Endodermal cell (in vitro differentiated cells): ENCODE measurements at places on chromosomes 7 and 10. TPM values are rescaled to one million over a fixed set of nuclear protein-coding genes. Genes with fewer than 3 reads are reported as not detected.
A peak's percentile ranks its signal among the peaks of the same experiment; 100 is the strongest.

The IDI2 gene
- total RNA-seq: not detected in 3 replicates

DNA sequence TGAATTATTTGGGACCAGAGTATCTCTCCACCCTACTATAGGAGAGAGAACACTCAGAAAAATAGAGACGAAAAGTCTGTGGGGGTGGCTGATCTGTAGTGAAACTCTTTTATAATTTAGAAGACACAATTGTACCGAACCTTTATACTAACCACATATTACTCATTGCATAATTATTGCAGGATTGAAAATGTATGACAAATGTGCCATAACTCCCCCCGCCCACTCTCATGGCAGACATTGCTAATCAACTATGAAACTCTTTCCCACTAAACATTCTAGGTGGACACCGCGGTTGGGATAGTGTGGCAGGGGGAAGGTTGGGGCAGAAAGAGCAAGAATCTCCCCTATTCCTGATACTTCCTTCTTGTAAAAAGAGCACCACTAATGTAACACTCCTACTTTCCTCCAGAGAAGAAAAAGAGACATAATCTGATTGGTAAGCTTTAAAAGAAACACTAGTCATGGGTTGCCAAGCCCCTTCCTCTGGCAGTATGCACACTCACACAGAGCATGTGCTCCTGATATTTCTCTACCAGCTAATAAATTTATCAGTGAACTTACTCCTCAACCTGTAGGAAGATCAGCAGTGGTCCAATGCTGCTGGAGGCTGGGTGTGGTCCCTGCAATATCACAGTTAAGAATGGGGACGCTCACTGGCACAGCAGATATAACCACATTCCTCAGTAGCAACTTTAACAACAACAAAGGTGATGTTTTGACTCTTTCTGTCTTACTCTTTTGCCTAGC, 18.7 kb upstream of the ARID5B start:
- DNase-seq: no peak

GRCh38 chr10:98331885-98332284, 63.9 kb upstream of the LOXL4 start:
- peak; percentile 88 for DNase-seq

DNA sequence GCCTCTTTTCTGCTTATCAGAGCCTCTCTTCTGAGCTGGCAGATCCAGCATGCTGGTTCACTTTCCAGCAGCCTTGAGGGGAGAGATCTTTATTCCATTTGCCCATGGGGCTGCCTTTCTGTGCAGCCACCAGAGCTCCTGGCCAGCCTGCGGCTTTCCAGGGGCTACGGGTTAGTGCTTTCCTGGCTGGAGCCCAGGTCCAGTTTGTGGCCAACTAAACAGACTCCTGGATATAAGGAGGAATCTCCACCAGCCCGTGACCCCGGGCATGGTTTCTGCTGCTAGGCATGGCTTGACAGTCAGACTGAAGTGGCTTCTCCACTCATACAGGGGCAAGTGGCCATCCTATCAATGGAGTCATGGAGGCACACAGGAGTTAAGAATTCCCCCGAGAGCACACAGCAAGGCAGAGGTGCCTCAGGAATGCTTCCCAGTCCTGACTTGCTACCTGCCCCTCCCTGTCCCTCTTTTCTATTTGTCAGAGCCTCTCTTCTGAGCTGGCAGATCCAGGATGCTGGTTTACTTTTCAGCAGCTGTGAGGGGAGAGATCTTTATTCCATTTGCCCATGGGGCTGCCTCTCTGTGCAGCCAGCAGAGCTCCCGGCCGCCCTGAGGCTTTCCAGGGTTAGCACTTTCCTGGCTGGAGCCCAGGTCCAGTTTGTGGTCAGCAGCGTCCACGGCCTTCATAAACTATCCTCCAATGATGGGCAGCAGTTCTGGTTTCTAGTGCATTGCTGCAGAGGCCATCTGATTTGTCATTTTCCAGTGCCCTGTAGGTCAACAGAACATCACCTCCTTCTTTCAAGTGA, 35.9 kb downstream of the TSPAN15 start:
- DNase-seq: no peak

- peak; percentile 72 for DNase-seq
These were observed 117.4 kb upstream of the GPR26 start for GRCh38 chr10:123548770-123549169.

- peak; percentile 93 for DNase-seq
These were observed 758 bp upstream of the OPTN start for GRCh38 chr10:13099144-13099665.

The LRRC61 gene
- 26.6 and 27.0 TPM in 2 replicates for total RNA-seq

DNA sequence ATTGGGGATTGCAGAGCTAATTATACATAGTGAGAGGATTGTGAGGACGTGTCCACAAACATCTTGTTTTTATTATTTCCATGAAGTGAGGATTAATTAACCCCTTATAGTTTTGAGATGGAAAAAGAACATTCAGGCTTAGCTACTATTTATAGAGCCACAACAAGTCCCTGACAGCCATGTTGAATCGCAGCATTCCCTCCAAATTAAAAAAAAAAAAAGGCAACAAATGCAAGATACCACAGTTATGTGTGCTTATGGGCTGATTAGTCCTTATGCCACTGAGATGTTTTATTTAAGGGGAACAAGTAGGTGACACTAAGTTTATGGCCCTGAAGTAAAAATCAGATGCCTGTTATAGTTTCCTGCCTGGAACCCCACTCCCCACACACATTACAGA, 350.3 kb downstream of the GPAM start:
- no peak for DNase-seq

The GNG11 gene
- 1.3 TPM in 2 replicates for total RNA-seq

The CALCR gene
- total RNA-seq: 17.0 to 23.7 TPM (median 17.1 TPM) in 3 replicates

- DNase-seq: no peak
These were observed 6.7 kb upstream of the GSDME start for GRCh38 chr7:24764011-24764410.

The COL28A1 gene
- 0.36 to 0.49 TPM (median 0.44 TPM) in 3 replicates for total RNA-seq

The ACTL6B gene
- not detected in 3 replicates for total RNA-seq

- DNase-seq: no peak
These were observed 97.6 kb upstream of the ITGB1 start for GRCh38 chr10:33055625-33056024.

GRCh38 chr10:88851706-88852105, at the start of gene ANKRD22:
ANKRD22 (minus strand) TSS chr10:88851844; CDS start chr10:88851607, 237 bp downstream.
- DNase-seq: peak; percentile 67

GRCh38 chr7:133164498-133164897, 82.6 kb upstream of the CHCHD3 start:
- peak; percentile 58 for DNase-seq

DNA sequence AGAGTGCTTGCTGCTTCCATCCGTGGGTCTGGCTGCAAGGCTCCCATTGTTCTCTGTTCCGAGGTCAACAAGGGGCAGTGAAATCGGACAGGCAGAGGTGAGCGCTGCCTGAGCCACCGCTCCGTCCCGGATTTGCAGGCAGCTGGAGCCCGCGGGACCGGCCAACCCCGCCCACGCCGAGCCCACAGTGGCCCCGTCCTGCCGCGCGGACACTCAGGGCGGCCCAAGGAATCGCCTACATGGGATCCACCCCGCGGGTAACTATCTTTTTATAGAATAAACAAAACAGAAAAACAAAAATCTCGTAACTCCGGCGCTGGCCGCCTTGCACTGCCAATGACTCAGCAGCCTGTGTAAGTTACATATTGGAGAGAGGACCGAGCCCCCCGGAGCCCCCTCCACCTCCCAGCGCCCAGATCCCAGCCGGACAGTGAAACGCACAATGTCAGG, 1.9 kb downstream of the BNIP3 start:
- peak; percentile 66 for DNase-seq

The ASAH2 gene
- 4.8 to 8.3 TPM (median 6.7 TPM) in 3 replicates for total RNA-seq

DNA sequence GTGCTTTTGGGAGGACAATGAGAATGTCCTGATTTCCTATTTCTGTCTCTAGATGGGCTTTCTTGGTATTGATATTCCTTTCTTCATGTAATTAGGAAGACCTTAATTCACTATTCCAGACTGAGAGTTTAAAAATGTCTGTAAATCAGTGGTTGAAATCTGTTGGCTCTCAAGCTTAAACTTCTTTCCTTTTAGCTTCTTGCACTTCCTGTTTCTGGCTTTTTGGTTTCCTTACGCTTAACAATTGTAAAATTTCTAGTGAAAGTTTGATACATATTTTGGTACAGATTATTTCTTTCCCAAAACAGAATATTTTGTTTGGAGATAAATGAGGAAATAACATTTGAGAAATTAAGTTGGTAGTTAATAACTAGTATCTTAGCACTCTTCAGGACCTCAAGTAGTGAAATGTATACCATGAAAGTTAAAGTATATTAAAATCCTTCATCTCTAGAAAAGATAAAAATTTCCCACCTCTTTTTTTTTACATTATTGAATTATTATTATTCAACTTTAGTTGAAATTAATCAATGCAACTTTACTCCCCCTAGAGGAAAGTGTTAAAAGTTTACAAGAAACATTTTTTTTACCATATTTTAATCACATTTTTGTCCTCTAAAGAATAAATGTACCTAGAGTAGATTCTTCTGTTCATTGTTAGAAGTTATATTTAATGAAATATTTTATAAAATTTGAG, 137.2 kb downstream of the PHTF2 start:
- no peak for DNase-seq

The HPSE2 gene
- 0.11 to 0.12 TPM in 2 of 3 replicates, not detected in the other for total RNA-seq

GRCh38 chr7:2717293-2718261, 29.6 kb downstream of the AMZ1 start:
- peak; percentile 41 for DNase-seq

GRCh38 chr10:24383681-24384106, 174.8 kb downstream of the KIAA1217 start:
- peak; percentile 91 for DNase-seq

GRCh38 chr10:15106352-15107013, 9.3 kb downstream of the RPP38 start:
- peak; percentile 93 for DNase-seq

GRCh38 chr7:106542550-106543220, 118.3 kb downstream of the CCDC71L start:
- DNase-seq: peak; percentile 86

The GRM8 gene
- total RNA-seq: 1.8 and 2.0 TPM in 2 replicates
